ENCODE measurements at places on chromosomes 12 and 14.

- no peak for DNase-seq
These were observed 161.3 kb upstream of the IFNG-AS1 start for GRCh38 chr12:67827820-67828383.

DNA sequence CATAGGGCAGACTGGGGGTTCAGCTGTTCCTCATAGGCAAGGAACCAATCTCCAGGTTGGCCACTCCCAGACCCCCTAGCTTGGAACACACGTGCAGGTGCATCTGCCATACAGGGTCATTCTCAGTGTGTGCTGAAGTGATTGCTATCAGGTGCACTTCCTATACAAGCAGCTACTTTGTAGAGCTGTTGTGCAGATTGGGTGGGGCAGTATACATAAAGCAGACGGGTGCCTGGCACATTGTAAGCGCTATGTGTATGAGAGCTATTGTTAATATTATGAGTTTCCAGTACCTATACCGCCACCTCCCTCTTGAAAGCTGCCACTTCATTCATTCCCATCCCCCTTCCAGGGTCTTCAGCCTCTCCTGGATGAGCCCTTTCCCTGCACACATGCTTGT, 17.3 kb downstream of the IRF2BPL start:
- no peak for DNase-seq

GRCh38 chr12:104305349-104305748, 1.8 kb downstream of the EID3 start:
- DNase-seq, result no peak

GRCh38 chr14:49641697-49642129, 6.7 kb upstream of the DNAAF2 start:
- no peak for DNase-seq

- DNase-seq, result peak; percentile 36
These were observed 57.9 kb downstream of the MARK3 start for GRCh38 chr14:103443111-103443510.

GRCh38 chr14:33928895-33929294, 22.0 kb downstream of the EGLN3 start:
- no peak for DNase-seq

DNA sequence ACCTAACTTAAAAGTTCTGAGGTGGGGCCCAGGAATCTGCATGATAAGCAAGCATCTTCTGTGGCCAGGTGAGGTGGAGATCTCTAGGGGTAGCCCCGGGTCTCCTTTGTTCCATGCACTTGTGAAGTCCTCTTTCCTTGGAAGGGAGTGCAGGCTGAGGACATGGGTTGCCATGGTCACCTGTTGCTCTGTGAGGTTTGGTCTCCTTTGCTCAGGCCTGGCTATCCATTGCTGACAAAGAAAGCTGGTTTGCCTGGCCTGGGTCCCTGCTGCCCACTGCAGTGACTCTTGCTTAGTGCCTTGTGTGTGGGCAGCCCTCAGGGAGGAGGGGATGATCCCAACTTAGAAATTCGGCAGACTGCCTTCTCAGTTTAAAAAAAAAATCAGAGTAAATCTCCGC, 11.1 kb downstream of the NRXN3 start:
- DNase-seq, result no peak

DNA sequence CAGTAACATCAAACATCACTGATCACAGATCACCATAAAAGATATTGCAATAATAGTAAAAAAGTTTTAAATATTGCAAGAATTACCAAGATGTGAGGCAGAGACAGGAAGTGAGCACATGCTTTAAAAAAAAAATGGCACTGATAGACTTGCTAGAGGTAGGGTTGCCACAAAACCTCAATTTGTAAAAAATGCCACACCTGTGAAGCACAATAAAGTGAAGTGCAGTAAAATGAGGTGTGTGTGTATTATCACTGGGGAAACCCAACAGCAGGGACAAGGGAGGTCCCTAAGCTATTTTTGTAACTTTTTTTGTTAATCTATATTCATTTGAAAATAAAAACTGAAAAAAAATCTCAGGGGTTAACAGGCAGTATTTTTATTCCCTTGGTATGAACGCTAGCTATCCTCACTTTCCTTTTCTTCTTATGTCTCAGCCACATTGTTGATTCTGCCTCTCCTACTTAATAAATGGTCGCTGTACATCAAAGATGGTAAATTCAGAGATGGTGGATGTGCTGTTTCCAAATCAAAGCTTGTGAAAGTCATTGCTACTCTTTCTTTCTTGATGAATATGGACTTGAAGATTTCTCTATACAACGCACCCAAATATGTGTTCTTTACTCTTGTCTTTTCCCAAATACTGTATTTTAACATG, 14.0 kb upstream of the KLRD1 start:
- no peak for DNase-seq

DNA sequence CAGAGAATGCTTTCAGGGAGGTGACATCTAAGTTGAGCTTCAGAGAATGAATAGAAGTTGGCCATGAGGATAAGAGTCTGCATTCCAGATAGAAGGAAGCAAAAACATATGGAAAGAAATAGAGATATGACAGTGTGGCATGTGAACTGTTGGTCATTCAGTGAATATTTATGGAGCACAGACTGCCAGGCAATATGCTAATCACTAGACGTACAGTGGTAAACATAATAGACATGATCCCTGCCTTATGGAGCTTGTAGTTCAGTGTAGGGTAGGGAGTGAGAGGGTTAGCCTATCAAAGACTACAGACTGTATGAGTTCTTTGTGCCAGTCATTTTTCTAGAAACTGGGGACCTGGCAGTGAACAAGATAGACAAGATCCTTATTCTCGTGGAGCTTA, 53.9 kb downstream of the VEZT start:
- DNase-seq, result no peak

Measured in CD14-positive monocyte (primary cell).